ENCODE measurements at places on chromosomes 12 and 14. TPM values are rescaled to one million over a fixed set of nuclear protein-coding genes. Genes with fewer than 3 reads are reported as not detected.

BDKRB2 gene
- 3.6 TPM for total RNA-seq

ERBB3 gene
- 5.1 TPM for total RNA-seq

DNA sequence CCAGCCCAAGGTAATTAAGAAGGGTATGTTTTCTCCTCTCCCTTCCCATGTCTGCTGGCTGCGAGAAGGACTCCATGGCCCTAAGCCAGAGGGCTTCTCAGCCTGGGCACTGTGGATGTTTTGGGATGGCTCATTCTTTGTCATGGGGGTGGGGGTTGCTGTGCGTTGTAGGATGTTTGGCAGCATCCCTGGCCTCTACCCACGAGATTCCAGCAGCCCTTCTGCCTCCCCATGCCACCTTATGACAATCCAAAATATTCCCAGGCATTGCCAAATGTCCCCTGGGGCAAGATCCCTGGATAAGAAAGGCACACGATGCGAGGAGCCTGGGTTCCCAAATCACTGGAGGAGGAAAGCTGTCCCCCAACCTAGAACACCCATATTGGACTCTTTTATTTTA, 36.4 kb downstream of the DAO start:
- no peak for DNase-seq

- DNase-seq, result no peak
These were observed 26.0 kb downstream of the MYBPC1 start for GRCh38 chr12:101620762-101621133.

DNA sequence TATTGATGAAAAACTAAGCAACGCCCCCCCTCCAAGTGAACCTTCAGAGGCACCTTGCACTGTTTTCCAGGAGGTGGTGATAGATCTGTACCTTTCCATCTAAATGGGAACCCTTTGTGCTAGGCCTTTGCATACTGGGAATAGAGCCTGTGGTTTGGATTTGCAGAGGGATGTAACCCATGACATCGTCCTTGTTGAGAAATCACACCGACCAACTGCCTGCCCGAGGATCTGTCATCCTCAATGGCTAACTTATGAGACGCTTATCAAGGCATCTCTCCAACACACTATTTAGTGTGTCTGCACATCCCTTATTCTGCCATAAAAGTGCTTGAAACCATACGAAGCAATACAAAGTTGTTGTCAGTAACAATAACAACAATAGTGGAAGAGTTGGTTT, 22.9 kb downstream of the NTN4 start:
- DNase-seq, result no peak

All from renal cortical epithelial cell (primary cell).